ENCODE measurements at places on chromosomes 12 and 14.

DNA sequence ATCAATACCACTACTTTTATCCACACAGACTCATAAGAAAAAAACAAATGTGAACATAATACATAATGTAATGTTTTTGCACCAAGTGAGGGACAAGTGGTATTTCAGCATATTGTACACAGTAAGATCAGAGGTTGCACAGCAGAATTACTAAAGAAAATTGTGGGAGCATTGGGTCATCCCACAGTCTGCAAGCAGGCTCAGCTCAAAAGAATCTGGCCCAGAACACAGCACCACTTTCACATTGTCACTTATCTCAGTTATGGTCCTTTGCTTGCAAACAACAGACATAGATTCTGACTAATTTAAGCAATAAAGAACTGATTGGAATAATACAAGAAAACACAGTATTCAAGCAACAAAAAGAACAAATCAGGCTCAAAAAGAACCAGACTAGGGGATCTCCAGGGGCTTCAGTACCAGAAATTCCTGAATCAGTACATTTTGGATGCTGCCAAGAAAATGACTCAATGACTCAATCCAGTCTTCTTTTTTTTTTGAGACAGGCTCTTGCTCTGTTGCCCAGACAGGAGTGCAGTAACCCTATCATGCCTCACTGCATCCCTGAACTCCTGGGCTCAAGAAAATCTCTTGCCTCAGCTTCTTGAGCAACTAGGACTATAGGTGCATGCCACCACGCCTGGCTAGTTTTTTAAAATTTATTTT is 42.9 kb upstream of the EEA1 start:
- DNase-seq: no peak

GRCh38 chr12:66071549-66071948 is 59.0 kb downstream of the LLPH start:
- no peak for DNase-seq

GRCh38 chr14:42860371-42860770 is 1253.7 kb downstream of the LRFN5 start:
- no peak for DNase-seq

GRCh38 chr14:106508216-106508615 is 981.8 kb downstream of the TMEM121 start:
- DNase-seq: no peak

DNA sequence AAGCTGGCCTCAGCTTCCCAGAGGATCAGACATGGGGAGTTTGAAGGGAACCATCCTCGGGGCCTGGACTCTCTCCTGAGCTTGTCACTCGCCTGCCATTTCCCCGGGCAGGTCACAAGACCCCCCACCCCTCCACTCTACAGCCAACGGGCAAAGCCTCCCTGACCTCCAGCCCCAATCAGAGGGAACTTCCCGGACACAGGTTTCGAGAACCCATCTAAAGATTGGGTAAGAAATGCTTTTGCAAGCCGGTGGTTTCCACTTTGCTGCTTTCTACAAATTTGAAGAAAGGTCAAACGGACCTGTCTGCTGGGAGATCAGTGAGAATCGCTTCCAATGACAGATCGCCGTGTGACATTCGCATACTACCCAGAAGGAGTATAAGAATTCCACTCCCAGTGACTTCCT is 89.6 kb downstream of the SCARB1 start:
- DNase-seq: peak; percentile 56

- no peak for DNase-seq
Measured at GRCh38 chr14:105108516-105108864, 43.3 kb upstream of the GPR132 start.

DNA sequence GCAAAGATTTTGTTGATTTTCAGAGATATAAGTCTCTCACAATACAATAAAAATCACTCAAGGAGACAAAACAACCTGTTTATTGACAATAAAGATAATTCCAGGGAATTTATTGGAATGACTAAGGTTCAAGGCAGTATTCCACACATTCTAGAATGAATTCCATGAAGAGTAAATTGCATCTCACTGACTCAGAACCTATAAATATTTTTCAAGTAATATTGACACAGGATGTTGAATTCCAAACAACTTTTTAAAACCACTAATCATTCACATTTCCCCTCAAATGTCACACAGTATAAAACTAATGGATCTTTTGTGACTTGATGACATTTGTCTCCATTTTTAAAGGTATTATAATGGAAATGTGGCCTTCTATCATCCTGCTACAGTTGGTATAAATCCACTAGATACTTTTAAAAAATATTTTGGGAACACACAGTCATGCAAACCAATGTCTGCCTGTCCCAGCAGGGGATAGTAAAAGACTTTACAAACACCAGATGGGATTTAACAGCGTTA is 42.1 kb upstream of the LGR5 start:
- DNase-seq: no peak

DNA sequence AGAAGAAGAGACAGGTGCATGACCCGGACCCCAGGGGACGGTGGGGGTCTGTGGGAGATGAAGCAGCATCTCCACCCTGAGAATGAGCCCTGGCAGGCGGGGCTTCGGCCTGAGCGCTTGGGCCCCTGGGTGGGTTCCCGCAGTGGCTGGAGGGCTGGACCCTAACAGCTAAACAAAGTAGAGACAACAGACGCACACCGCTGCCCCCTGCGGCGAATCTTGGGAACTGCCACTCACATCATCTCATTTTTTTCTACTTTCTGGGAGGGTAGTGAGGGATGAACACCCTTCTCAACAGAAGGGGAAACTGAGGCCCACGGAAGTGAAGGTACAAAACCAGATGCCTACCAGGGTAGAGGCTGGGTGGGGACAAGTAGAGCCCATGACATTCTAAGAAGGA is 104.7 kb downstream of the RFLNA start:
- DNase-seq: no peak

- DNase-seq: no peak
Measured at GRCh38 chr12:49672301-49673217, 34.6 kb downstream of the FMNL3 start.

- no peak for DNase-seq
Measured at GRCh38 chr12:92042791-92043531, 102.7 kb downstream of the BTG1 start.

DNA sequence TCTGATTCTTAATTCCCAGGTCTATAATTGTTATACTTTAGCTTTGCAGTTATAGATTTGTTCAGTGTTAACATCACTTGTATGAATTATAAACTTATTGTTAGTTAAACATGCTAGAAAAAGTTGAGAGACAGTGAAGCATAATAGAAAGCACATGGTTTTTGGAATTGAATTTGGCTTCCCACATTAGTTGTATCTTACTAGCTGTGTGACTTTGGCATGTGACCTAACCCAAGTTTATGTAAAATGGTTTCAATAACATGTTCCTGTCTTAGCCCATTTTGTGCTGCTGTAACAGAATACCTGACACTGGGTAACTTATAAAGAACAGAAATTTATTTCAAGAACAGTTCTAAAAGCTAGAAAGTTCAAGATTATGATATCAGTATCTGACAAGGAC is 146.3 kb downstream of the PDE3A start:
- DNase-seq: no peak

GRCh38 chr12:111072299-111072698 is 151.9 kb upstream of the MYL2 start:
- no peak for DNase-seq

- no peak for DNase-seq
Measured at GRCh38 chr12:14303661-14304155, 61.8 kb upstream of the ATF7IP start.

GRCh38 chr12:19778172-19778571 is 338.9 kb downstream of the AEBP2 start:
- DNase-seq: no peak

GRCh38 chr14:76480426-76480825 is 104.5 kb downstream of the ESRRB start:
- DNase-seq: no peak

GRCh38 chr14:43687921-43688320 is 819.2 kb downstream of the FSCB start:
- DNase-seq: no peak

GRCh38 chr12:76238688-76239087 is 109.5 kb downstream of the BBS10 start:
- DNase-seq: no peak

GRCh38 chr14:104938960-104939359 is 14.3 kb downstream of the PLD4 start:
- no peak for DNase-seq

GRCh38 chr12:5456030-5456429 is 24.1 kb downstream of the NTF3 start:
- DNase-seq: no peak

DNA sequence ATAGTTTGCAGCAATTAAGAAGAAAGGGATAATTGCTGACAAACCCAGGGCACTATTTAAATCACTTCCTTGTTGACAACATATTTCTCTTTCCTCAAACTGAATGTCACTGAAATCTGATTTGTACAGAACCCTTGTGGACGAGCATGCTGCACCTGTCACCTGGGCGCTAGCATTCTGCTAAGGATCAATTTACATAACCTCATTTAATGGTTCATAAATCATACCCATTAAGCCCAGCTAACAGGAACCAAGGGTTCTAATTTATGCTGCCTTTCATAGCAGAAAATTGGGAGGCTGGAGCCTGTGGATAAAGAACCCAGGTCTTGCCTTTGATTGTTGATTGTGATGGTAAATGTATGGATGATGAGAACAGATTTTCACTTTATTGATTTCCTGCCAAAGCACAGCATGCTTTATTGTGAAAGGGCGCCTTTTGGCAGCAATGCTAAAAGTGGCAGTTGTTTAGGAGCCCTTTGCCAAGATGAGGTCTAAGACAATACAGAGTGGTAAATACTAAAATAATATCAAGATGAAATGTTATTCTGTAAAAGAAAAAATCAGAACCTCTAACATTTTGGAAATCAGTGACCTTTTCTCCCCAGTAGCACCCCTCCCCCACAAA is 95.4 kb downstream of the NKX2-1 start:
- no peak for DNase-seq

DNA sequence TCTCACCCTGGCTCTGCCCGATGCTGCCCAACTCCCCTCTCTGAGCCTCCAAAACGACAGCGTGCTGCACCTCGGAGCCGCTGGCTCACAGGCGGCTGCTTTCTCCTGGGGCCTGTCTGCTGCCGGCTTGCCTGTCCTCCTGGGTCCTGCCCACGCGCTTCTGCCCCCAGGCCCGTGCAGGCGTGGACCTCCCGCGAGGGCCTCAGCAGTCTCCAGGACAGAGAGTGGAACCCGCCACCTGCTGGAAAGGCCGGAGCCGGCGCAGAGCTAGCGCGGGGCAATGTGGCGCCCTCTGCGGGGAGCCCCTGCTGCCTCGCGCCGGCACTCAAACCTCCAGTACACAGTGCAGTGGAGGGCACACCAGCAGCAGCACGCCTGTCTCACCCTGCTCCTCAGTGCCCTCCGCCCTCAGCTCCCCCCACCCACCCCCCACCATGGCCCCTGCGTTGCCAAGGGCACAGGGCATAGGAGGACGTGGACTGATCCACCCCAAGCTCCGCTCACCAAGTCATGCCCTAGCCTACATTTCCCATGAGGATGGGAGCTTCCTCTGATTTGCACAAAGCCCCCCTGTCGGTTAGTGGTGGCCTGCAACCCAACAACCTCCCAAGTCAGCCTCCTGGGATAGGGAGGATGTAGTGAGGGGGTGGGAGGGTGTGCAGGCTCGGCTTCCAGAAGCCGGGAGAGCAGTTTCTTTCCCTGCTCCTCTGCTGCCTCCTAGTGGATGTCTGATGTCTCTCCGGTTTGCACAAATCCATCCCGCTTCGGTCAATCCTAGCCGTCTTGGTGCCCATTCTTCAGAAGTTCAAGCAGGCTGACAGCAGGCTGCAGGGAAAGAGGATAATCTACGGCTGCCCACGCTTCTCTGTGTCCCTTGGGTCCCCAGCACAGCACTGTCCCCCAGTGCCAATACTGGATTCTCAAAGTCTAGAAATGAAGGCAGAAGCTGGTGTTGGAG is 25.2 kb downstream of the KRT8 start:
- peak; percentile 73 for DNase-seq

DNA sequence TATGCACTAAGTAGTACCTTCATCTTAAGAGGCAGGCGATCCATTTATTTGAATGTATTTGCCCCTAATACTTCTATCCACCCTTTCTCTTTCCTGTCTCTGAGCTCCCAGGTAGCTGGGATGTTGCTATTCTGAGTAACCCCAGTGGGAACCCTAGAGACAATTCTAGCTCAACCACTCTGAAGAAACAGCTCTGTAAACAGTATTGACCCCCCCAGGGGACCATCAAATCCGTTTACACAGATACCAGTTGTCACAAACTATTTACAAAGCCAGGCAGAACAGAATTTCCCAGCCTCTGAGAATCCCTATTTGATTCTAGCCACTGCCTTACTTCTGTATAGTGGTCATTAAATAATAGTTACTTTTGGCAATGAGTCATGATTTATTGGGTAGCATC is 64.9 kb downstream of the MIPOL1 start:
- DNase-seq: no peak

GRCh38 chr14:90900476-90901083 is 84.3 kb upstream of the TTC7B start:
- DNase-seq: no peak

DNA sequence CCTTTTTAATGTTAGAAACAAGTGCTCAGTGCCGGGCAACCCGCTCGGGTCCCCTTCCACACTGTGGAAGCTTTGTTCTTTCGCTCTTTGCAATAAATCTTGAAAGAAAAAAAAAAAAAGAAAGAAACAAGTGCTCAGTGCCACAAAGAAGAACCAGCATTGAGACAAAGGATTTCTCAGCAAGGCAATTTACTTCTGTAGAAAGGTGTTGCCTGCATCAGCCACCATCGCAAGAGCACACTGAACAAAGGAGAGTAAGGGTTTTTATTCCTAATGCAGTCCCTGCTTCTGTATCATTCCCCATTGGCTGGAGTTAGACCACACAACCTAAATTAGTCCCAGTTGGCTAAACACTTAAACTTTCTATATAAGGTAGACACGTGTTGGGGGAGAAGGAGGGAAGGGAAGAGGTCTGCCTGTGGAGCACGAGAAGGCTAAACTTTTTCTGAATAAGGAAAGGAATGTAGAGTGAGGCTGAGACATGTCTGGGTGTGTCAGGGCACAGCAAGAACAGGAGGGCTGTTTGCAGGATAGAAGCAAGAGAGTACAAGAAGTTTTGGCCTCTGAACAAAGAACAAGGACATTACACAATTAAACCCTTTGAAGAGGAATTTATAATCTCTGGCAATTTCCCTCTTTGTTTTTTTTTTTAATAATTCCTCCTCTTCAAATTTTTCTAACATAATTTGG is 21.4 kb downstream of the KLRF2 start:
- no peak for DNase-seq

- no peak for DNase-seq
Measured at GRCh38 chr12:19003141-19003540, 126.4 kb upstream of the PLEKHA5 start.

GRCh38 chr12:52436828-52437474 is 2.8 kb upstream of the KRT75 start:
- DNase-seq: no peak

GRCh38 chr14:69483765-69484443 is 624 bp upstream of the PLEKHD1 start:
- DNase-seq: peak; percentile 21

GRCh38 chr12:113195598-113195997 is 10.1 kb downstream of the RITA1 start:
- no peak for DNase-seq

- DNase-seq: no peak
Measured at GRCh38 chr12:105897311-105897725, 241.4 kb downstream of the NUAK1 start.

GRCh38 chr14:71538938-71539649 is 393.1 kb upstream of the RGS6 start:
- DNase-seq: no peak

GRCh38 chr14:88075269-88075981 is 70.5 kb downstream of the GPR65 start:
- DNase-seq: no peak
